SIG-M5 (cell line): ENCODE measurements at places on chromosomes 13 and 19.

GRCh38 chr19:1501200-1501595 lies 10.2 kb downstream of the REEP6 start:
- DNase-seq, result no peak

DNA sequence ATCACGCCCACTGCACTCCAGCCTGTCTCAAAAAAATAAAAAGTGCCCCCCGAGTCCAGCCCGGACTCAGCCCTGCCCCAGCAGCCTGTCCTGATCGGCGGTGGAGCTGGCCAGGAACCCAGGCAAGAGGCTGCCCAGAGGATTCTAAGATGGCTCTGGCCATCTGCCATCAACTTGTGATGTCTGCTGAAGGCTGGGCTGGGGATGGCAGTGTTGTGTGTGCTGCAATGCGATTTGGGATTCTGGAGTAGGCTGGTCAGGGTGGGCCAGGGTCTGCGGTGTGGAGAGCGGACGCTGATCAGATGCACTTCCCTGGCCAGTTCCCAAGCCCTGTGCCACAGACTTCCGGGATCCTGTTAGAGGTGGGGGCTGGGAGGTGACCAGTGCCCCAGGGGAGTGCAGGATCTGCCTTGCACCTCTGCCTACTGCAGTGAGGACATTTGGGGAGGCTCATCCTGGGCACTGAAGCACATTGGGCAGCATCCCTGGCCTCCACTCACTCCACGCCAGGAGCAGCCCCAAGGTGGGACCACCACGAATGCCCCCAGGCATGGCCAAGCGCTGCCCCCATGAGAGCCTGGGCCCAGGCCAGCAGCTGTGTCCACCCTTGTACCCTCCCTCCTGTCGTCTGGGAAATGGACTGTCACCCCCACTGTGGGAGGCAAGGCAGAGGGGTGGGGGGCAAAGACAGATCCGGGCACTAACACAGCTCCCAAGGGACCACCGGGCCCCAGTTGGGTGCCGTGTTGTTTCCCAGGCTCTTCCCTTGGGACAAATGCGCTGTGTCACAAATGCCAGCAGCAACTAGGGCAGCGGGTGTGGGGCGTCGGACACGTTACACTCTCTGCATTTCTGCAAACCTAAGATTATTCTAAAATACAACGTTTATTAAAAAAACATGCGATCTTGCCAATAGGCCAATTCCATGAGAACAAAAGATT lies 3.4 kb upstream of the TBXA2R start:
- no peak for DNase-seq

GRCh38 chr13:43848001-43848649 lies 31.4 kb downstream of the CCDC122 start:
- peak; percentile 80 for DNase-seq

DNA sequence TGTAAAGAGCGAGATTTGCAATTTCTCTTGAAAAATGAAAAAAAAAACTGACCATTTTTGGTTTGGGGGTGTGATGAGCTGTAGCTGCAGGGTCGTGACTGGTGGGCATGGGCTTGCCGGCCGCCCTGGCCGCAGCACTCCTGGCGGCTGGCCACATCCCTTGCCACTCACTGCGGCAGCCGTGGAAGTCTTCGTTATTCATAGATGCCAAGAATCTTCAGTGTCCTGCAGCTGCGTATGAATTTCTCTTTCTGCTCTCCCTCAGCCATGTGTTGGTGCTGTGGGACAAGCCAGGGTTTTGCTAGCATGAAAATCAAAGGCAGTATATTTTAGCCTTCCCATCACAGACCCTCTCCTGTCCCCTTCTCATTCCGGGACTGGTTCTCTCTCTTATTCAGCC lies 151.7 kb upstream of the TSHZ3 start:
- no peak for DNase-seq

DNA sequence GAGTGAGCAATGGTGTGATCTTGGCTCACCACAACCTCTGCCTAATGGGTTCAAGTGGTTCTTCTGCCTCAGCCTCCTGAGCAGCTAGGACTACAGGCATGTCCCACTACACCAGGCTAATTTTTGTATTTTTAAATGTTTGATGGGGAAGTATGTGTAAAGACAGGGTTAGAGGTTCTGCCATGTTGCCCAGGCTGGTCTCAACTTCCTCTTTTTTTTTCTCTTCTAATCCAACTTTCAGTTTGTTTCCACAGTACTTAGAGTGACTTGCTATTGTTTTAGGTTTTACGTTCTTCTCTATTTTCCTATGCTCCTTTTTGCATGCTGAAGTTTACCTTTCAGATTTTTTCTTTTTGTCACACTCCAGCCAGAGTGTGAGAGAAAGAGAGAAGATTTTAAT lies 1433.0 kb downstream of the UQCRFS1 start:
- peak; percentile 49 for DNase-seq

- no peak for DNase-seq
These were observed 77.1 kb downstream of the GGACT start for GRCh38 chr13:100511466-100511865.

DNA sequence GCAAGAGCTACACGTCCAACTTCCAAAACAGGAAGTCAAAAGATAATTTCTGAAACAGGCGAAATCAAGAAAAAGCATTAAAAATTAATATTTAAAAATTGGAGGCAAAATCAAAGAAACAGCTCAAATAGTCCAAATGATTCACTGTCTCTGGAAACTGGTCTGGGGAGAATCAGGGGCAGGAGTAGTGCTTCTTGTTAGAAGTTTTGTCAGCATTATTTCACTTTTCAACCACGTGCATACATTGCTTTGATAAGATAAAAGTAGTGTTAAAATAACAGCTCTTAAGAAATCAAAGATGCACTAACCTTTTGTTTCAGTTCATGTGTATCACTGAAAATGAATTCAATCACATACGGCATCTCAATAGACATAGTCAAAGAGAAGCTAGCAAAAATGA lies 53.8 kb downstream of the PARP4 start:
- no peak for DNase-seq

- DNase-seq, result no peak
These were observed 4.6 kb upstream of the EPS8L1 start for GRCh38 chr19:55071129-55071502.
